ENCODE measurements at places on chromosomes 4 and X.

DNA sequence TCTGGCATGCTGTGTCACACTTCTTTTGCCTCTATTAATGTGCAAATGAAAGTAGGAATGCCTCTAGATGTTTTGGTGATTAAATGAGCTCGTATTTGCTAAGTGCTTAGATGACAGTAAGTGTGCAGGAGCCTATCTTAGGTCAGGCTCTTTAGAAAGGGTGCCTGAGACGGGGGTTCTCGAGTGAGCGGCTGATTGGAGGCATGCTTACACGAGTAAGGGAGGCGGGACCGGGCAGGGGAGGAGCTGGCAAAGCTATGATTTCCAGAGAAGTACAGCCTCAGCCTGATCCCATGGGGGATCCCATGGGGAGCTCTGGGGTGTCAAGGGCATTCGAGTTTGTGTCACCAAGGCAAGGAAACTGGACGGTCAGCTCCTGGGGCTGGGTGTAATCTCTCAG is 44.8 kb downstream of the CLDN34 start:
- DNase-seq = no peak

DNA sequence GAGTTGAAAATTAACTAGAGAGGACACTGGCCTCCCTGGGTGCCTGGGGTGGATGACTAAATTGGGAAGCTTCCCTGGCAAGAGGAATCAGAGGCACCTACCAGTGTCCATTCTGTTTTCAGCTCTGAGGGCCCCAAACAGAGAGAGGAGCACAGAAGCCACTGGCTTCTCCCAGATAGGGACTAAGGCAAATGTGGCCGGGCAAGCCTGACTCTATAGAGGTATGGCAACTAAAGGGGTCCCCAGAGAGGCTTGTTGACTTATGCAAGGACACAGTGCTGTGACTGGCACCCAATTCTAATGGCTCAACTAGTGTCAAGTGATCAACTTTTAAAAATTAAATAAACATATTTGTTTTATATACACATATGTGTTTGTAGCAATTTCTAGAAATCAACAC is 17.2 kb downstream of the TRPC3 start:
- no peak for DNase-seq

DNA sequence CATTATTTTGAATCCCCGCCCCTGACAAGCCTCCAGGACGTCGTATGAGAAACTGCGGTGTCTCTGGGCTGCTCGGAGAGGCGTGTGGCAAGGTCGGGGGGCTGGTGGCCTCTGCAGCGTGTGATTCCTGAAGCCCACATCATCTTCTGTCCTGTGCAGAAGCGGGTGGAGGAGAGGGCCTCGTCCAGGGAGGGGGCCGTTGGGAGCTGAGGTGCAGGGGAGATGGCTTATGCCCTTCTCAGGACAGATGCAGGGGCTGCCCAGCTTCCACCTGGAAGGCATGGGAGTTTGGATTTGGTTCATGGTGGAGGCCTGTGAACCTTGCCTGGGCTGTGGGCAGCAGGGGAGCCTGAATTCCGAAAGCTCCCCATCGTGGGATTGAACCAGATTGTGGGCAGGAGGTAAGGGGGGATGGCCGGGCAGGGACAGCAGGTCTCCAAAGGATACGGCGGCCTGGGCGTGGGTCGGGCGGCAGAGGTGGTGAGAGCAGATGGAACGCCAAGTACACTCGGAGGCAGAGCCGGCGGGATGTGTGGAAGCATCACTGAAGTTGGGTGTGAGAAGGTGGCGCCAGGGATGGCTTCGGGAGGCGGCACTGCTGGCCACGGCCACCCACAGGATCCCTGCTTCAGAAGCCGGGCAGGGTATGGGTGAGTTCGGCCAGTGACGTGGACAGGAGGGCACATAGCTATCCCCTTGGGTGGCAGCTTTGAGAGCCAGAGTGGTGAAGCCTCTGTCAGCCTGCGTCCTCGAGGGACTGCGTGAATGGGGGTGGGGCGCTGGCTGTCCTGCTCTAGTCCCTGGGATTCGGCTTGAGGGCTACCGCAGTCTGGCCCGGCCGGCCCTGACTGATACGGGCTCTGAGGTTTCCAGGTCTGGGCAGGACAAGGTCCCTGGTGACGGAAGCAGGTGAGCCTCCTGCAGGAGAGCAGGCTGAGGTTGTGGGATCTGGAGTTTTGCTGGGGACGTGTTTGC is 76.3 kb upstream of the ADRA2C start:
- no peak for DNase-seq

GRCh38 chr4:52864793-52865192 is 2.7 kb downstream of the RASL11B start:
- DNase-seq = peak; percentile 91

- DNase-seq = no peak
Observed at GRCh38 chr4:161680146-161680545, 483.7 kb downstream of the FSTL5 start.

- peak; percentile 9 for DNase-seq
Observed at GRCh38 chr4:24840826-24841543, 45.6 kb downstream of the SOD3 start.

- peak; percentile 51 for DNase-seq
Observed at GRCh38 chr4:184802697-184803015, 23.1 kb downstream of the ACSL1 start.

DNA sequence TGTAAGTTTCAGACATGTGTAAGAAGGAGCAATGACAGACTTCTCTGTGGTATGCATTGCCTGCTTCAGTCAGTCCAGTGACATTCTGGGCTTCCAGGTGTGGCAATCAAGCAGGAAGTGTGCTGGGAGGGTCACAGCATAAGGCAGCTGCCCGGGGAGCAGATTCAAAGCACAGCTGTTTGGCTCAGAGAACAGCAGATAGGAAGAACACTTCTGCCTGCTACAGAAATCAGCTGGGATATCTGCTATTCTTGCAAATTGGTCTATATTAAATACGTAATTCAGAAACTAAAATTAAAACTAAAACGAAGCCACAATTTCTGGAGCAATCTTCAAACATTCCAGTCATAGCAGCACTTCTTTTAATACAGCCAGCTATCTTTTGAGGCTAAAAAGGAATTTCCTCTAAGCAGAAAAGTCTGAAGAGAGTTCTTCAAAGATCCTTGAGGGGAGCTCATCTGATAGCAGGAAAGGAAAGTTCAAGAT is 47.5 kb upstream of the GALNT7 start:
- DNase-seq = peak; percentile 47

GRCh38 chr4:145936997-145937901 is 1.4 kb downstream of the ZNF827 start:
- DNase-seq = peak; percentile 55

GRCh38 chr4:114384629-114385028 is 214.0 kb upstream of the UGT8 start:
- peak; percentile 77 for DNase-seq

DNA sequence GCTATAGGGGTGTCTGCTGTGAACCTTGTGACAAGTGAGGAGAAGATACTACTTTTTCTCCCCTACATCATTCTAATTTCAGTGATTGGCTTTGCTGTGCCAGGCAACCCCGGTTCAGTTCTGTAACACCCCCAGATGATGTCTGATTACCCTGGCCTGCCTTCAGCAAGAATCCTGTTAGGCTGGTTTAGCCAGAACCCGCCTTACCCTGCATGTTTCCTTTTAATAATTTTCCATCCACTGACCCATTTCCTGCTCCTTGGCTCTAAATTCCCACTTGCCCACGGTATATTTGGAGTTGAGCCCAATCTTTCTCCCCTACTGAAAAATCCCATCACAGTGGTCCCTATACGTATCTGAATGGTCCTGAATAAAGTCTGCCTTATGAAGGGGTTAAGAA is 46.5 kb upstream of the HPSE start:
- DNase-seq = no peak

GRCh38 chrX:101605146-101605545 is 12.7 kb downstream of the ARMCX6 start:
- no peak for DNase-seq

GRCh38 chr4:183434264-183434663 is 10.2 kb upstream of the CDKN2AIP start:
- DNase-seq = no peak

DNA sequence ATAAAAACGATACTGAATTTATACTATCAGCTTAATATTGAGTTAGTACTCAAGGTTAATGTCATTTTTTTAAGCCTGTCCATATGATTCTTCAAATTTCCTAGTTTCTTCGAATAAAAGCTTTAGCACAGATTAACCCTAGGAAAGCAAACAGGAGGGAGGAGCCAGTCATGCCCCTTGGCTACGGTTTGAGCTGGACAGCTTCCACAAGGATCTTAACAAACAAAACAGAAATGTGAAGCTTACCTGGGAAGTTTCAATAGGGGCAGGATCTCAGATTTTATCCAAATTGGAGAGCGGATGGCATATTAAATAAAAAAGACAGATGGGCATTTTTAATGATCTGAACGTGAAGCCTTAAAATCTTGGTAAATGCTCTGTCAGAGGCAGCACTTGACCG is 2.3 kb downstream of the NWD2 start:
- no peak for DNase-seq

GRCh38 chr4:86358257-86358656 is 1.6 kb downstream of the MAPK10 start:
- DNase-seq = peak; percentile 28

DNA sequence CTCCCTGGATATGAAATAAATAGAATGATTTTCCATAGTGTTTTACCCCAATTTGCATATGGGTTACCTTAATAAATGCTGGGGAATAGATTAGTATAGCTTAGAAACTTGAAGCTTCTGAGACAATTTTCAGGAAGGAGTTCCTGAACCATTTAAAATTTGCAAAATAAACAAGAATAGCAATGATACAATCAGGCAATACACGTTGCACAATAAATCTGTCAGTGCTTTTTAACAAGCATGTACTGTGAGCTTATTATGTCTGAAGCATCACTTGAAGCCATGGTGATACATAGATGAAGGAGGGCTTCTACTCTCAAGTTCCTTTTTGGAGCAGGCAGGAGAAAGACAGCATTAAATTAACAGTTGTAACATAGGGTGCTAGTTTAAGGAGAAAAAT is 84.2 kb upstream of the WDFY3 start:
- DNase-seq = no peak

DNA sequence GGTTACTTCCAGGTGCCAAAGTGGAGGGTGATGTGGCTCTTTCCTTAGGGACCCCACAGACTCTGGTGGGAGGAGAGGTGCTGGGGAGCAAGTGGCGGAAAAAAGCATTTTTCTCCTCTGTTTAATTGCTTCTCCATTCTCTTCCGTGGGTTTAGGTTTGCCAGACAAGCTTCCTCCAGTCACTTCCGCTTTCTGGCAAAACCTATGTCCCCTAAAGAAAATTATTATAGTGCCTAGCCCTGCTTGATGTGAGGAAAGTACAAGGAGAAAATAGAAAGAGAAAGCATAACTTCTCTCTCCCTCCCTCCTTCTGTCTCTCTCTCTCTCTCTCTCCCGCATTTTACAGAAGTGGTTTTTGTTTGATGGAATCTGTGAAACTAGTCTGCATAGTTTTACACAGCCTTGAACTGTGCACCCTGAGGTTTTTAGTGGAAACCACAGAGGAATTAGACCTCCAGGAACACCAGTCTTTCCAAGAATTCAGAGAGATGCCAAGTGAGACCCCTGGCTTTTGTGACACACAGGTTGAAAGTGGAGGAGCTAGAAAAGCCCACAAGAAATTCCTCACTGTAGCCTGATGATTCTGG is 231.1 kb upstream of the ANXA3 start:
- no peak for DNase-seq

DNA sequence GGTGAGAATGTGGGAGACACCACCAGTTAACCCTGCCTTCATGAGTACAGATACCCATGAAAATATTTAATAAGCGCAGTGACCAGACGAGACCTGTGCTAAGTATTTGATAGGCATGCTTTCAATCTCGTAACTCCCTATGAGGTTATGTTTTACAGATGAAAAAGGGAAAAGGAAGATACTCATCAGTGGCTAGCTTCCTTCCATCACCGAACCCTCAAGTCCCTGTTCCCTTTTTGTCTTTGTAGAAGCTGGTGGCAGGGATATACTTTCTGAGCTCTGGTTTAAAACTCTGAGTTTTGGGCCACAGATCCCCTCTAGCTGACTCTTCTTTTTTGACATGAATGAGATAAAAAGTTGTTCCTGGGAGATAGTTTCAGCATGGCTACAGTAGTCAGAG is 26.3 kb downstream of the AFF1 start:
- DNase-seq = no peak

GRCh38 chr4:1216076-1216614 is 32.8 kb downstream of the CTBP1 start:
- no peak for DNase-seq

- no peak for DNase-seq
Observed at GRCh38 chr4:172688534-172688933, 480.1 kb upstream of the GALNT7 start.

DNA sequence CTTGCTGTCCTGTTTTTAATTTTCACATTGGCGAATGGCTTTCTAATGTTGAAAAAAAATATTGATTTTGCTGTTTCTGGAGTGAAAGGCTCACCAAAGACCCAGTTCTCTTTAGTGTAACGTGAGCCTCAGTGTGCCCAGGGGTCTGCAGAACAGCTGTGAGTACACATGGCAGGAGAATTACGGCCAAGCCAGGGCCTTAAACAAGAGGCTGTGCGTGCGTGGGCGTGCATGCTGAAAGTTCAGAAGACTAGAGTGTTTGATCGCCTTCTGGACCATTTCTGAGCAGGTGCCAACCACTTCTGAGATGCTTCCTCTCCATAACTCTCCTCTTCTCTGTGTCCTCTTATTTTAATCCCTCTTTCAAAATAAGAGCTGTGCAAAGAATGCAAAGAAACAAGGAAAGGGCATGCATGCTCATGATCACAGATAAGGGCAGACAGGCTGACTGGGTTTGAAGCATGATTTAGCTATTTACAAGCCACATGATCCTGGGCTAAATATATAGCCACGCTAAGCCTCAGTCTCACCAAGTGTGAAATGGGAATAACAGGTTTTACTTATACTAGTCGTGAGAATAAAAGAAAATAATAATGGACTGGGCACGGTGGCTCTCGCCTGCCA is 9.9 kb downstream of the PHEX start:
- no peak for DNase-seq

- no peak for DNase-seq
Observed at GRCh38 chr4:53967986-53968385, 96.4 kb downstream of the CHIC2 start.

GRCh38 chr4:165810726-165811125 is 62.3 kb upstream of the TLL1 start:
- peak; percentile 17 for DNase-seq

DNA sequence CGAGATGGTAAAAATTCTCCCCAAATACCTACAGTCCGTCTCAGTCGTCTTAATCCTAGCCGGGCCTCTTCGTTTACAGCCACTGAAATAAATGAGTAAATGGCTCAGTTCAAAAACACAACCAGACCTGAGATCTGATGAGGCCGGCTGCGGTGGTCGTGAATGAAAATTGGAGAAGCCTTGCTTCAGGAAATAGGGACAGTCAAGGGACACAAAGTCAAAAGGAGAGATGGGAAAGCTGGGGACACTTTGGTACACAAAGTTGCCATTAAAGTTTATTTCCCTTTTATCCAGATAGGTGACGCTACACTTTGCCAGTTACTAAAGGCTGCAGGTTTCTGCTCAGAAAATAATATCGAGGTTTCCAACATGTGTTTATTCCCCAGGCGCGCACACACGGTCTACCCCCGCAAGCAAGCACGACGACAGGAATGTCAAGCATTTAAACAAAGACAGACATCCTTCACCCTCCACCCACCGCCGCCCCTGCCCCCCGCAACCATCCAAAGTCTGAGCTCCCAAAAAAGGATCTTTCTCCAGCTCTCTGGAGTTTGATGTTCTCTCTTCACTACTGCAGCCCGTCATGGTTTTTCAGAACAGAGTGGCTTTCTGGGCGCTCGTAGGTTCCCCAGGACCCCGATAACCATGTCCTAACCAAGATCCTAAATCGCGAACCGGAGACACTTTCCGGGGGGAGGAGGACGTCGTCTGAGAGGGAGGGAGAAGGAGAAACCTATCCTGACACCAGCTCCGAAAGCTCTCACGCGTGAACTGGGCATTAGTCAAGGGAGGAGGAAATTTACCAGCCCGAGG is 1.3 kb upstream of the PCDH7 start:
- DNase-seq = peak; percentile 32
